ENCODE measurements at places on chromosomes 6 and 20. TPM values are rescaled to one million over a fixed set of nuclear protein-coding genes. Genes with fewer than 3 reads are reported as not detected.

- no peaks in the 10 kb centered on the region for H3K27me3 ChIP-seq
- H3K36me3 ChIP-seq = no peaks in the 10 kb centered on the region
- H3K27ac ChIP-seq = no peak overlapping the region
- no peaks in the 10 kb centered on the region for H3K4me1 ChIP-seq
These were observed 254.9 kb downstream of the CDKAL1 start for GRCh38 chr6:20789162-20789561.

DNA sequence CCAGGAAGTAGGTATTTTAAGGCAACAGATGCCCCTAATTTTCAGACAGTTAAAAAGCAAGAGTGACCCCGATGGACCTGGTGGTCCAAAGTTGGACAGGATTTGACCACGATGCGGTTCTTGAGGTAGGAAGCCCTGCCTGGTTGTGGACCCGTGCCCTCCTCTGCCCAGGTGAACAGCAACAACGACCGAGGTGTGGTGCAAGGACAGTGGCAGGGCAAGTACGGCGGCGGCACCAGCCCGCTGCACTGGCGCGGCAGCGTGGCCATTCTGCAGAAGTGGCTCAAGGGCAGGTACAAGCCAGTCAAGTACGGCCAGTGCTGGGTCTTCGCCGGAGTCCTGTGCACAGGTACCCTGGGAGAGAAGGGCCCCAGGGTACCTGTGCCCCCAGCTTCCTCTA is 18.7 kb downstream of the TGM6 start:
- no peak overlapping the region for H3K27ac ChIP-seq
- no peaks in the 10 kb centered on the region for H3K27me3 ChIP-seq
- H3K36me3 ChIP-seq = no peaks in the 10 kb centered on the region
- no peak for DNase-seq
- no peak overlapping the region for H3K4me3 ChIP-seq
- H3K4me1 ChIP-seq = no peaks in the 10 kb centered on the region

GRCh38 chr20:35226126-35226883 is at the start of gene MMP24:
TSS of gene MMP24 (plus strand) at chr20:35226690. CDS start at chr20:35226739, 49 bp downstream.
- H3K27me3 ChIP-seq = no peaks in the 10 kb centered on the region
- DNase-seq = no peak
- H3K4me3 ChIP-seq = no peak within 1 kb of the TSS
- H3K36me3 ChIP-seq = no peaks in the 10 kb centered on the region
- H3K4me1 ChIP-seq = peaks cover 10% of the 10 kb centered on the region

HRH3 gene
- not detected for total RNA-seq

TCF15 gene
- total RNA-seq = 0.18 TPM

CHMP4B gene
- total RNA-seq = 90.5 TPM
